ENCODE measurements at places on chromosomes 16 and 17. TPM values are rescaled to one million over a fixed set of nuclear protein-coding genes. Genes with fewer than 3 reads are reported as not detected.

DNA sequence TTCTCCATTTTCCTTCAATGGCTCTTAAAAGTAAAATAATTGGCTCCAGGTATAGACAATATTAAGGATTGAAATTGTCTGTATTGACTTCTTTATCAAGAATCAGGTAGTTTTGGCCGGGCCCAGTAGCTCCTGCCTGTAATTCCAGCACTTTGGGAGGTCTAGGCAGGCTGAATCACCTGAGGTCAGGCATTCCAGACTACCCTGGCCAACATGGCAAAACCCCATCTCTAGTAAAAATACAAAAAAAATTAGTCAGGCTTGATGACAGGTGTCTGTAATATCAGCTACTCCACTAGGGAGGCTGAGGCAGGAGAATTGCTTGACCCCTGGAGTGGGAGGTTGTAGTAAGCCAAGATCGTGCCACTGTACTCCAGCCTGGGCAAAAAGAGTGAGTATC is 1008.5 kb upstream of the EEF2KMT start:
- DNase-seq: peak; percentile 66

DNA sequence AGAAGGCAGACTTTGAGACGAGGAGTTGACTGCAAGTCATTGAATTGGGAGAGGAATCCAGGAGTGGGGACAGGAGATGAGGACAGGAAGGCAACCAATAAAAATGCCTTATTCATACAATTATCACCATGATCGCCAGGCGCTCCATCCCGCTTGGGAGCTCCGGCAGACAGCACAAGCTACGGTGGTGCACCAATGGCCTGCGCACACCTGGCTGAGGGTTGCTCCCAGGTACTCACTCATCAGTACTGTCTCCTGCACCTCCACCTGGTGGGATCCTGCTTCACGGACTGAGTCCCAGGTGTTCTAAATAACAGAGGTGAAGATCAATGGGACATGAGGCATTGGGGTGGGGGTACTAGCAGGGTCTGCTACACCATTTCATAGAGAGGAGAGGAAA is 160.0 kb upstream of the TNRC6C start:
- DNase-seq: no peak

DNA sequence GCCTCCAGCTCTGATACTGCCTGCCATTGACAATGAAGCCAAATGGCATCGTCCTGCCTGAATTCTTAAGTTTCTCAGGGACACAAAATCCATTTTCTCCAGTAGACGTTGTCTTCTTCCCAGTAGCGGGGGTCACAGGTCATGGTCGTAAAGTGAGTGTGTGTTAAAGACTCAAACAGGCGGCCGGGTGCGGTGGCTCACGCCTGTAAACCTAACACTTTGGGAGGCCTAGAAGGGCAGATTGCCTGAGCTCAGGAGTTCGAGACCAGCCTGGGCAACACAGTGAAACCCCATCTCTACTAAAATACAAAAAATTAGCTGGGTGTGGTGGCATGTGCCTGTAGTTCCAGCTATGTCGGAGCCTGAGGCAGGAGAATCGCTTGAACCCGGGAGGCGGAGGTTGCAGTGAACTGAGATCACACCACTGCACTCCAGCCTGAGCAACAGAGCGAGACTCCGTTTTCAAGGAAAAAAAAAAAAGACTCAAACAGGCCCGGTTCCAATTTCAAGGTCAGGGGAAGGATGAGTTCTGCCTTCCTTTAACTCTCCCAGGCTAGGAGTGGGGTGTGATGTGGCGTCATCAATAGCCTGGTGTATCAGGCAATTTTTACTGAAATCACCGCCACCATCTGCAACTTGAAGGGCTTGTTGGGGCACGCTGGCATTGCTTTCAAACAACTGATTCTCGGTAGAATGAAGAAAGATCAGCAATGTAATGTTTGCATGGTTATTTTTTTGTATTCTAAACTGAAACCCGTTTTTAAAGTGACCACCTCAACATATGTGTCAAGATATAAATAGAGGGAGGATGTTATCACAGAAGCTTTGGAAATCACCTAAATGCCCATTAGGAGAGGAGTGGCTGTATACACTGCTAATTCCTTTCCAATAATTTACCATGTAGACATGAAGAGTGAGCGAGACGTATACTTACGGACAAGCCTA is 91.0 kb downstream of the WSCD1 start:
- DNase-seq: no peak

CEP295NL gene
- 0.12 TPM for total RNA-seq

GRCh38 chr16:85245307-85246172 is 133.3 kb upstream of the CIBAR2 start:
- DNase-seq: peak; percentile 61

DNA sequence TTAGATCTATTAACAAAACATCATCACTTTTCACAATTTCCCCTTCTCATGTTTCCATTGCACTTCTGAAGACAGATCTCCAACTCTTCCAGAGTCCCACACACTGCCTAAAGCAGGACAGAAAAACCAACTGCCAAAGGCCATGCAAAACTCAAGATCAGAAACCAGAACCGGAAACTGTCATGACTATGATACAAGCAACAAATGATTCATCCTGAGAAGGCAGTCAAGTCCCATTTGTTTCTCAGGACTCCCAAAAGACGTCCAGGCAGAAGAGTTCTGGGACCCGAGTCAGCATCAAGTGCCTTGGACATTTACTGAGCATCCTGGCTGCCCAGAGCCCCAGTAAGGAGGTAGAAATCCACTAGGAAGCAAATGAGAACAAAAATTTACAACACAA is 38.8 kb downstream of the ERN1 start:
- DNase-seq: peak; percentile 12

DNA sequence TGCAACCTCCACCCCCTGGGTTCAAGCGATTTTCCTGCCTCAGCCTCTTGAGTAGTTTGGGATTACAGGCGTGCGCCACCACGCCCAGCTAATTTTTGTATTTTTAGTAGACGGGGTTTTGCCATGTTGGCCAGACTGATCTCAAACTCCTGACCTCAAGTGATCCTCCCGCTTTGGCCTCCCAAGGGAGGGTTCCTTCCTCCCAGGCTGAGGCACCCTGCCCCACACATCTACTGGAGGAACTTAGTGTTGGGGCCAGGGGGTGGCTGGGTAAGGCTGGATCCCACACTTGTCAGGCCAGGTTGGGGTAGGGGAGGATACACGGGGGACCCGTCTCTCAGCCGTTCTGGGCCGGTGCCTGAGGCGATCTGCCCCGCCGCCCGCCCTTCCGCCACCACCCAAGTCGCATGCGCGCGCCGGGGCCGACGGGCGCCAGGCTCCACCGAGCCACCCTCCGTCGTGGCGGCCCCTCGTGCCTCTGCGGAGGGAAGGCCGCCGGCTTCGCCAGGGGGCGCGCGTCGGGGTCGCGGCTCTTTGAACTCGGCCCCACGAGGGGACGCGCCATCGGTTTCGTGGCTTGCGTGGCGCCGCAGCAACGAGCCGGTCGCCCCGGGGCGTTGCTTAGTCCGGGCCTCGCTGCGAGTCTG is 15.9 kb downstream of the GRB7 start:
- DNase-seq: no peak

DNA sequence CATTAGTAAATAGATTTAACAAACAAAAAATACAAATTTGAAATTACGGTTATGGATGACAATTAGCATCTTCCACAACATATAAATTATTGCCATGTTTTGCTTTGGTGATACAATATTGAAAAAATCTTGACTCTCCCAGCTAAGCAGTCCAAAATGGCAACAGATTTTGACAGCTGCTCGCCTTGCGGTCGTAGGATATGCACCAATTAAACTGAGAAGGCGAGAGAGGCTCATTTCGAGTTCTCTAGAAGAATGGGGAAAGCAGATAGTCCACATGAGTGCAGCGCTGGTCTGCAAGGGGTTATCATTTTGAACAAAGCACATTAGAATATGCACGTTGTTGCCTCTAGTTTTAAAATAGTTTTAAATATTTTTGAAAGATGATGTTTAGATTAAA is 55.3 kb downstream of the AKAP1 start:
- no peak for DNase-seq

GRCh38 chr17:15422392-15422965 is 44.9 kb downstream of the CDRT4 start:
- peak; percentile 33 for DNase-seq

DNA sequence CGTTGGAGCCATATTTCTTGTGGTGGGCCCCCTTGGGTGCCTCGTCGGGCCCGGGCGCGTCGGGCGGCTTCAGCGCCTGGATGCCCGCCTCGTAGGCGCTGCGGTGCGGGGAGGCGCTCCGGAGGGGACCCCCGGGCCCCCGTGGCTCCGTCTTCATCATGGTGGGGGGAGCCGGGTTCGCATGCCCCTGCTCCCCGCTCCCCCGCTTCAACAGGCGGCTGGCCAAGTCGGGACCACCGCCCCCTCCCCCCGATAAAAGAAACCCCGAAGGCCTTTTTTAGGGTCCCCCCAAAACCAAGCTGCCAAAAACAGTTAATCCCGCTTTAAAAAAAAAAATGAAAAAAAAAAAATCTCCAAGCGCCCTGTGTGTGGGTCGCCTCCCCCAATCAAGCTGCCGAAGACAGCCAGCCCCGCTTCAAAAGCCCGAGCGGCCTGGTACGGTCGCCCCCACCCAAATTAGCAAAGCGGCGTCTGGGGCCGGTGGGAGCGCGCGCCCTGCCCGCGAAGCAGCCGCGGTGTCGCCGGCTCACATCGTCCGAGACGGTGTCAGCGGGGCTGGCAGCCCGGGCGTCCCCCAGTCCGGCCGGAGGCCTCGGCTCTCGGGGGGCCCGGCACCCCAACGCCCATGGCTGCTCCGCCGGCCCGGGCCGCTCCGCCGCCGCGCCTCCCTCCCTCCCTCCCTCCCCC is at the start of gene PPP1R9B:
Gene PPP1R9B, minus strand, starts transcription at position 324 of the 687 bp plus-strand sequence. Its CDS starts 164 bp downstream, at position 160.
- DNase-seq: no peak

DNA sequence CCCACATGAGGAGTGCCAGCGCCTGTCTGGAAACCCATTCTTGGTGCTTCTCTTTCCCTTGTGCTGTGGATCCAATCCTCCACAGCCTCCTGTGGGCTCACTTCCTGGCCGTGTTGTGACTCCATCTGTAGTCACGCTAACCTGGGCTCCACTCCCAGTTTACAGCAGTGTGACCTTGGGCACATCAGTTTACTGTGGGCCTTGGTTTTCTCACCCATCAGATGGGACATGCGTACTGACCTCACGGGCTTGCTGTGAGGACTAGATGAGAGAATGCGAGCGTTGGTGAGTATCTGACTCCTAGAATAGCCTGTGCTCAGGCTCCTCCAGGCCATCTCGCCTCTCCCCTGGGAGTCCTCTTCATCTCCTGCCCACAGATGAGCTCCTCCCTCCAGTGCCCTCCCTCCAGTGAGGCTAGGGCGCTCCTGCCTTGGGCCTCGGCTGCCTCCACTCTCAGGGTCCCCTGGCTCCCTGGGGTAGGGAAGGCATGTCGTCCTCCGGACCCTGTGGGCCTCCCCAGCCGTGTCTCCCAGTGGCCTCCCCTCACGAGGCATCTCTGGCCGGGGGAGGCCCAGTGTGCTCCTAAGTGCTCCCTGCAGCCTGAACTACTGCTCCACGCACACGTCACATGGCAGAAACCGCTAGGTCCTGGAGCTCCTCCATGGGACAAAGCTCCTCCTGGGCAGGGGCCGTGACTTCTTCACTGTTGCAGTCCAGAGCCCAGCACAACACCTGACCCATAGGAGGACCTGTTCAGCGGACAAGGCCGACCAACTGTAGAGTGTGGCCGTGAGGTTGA is 5.2 kb upstream of the FOXJ1 start:
- DNase-seq: no peak

DNA sequence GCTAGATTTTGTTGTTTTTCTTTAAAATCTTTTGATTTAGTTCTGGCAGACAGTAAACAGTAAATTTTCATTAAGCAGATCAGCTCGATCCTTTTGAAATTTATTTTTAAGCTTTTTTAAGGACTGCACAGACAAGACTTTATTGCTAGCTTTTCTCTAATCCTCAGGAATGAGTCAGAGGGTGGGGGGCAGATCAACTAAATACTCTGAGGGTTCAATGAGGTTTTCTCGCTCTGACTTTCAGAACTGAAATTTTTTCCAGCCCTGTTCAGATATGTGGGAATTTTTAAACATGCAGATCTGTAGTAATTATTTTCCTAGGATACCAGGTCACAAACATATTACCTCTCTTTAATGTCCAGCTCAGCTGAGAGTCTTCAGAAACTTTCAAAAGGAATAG is 977.2 kb downstream of the CDH11 start:
- peak; percentile 24 for DNase-seq

- peak; percentile 14 for DNase-seq
Measured at GRCh38 chr16:22091721-22092120, 620 bp upstream of the VWA3A start.

GRCh38 chr17:59899099-59899498 is 6.2 kb downstream of the RPS6KB1 start:
- no peak for DNase-seq

DNA sequence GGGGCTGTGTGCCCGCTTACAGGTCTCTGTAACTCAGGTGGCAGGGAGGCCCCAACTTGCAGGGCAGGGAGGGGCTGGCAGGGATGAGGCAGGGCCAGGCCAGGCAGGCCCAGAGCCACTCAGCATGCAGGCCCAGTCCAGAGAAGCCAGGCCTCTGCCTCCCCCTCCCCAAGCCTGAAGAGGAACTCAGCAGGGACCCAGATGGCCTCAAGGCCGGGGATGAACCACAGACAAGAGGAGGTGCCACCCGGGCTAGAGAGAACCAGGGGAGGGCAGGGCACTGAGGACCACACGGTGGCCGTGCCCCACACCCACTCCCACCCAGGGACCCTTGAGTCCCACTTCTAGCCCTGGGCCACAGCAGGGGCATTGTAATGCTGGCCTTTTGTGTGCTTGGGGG is 29.8 kb upstream of the EIF1 start:
- no peak for DNase-seq

DNAI2 gene
- total RNA-seq: not detected

DNA sequence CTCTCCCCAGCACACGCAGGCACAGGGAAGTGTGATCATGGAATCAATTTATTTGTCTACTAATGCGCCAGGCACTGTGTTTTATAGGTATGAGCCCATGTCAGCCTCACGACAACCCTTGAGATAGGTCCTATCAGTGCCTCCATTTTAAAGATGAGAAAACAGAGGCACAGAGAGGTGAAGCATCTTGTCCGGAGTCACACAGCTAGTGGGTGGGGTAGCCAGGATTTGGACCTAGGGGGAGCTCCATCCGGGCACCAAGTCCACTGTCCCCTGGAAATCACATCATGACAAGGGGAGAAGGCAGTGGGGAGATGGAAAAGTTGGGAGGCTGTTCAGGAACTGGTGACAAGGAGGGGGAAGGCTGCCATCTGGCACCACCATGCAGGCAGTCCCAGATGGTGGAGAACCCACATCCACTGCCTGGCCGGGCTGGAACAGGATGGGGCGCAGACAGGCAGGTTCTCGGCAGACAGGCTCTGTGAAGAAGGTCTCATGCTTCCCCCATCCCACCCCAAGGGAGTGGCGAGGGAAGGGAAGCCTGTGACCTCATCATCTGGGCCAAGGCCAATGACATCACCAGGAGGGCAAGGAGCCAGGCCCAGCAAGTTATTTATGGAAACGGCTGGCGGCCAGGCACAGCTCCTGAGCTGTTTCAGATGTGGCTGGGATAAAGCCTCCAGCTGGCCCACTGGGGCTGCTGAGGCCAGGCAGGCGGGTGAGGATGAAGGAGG is 126.0 kb upstream of the SDK2 start:
- peak; percentile 61 for DNase-seq

DNA sequence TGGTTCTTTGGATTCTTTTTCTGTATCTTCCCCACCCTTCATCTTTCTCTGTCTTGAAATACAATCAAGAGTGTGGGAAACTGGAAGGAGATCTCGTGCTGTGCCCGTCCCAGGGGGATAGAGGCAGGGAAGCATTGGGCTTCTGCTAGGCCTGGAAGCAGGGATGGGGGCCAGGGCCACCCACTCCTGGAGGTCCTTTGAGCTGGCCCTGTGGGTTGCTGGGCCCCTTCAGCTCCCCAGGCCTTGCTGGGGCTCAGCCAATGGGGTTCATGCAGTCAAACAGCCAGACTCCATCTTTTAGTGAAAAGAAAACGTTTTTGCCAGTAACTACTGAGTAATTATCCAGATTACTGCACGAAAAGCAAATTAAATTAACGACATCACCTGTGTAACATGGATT is 67.8 kb downstream of the CCDC182 start:
- no peak for DNase-seq
